ENCODE measurements at places on chromosomes 5 and 9.
A peak's percentile ranks its signal among the peaks of the same experiment; 100 is the strongest.

- no peak for DNase-seq
Observed at GRCh38 chr5:35136386-35136785, 88.6 kb upstream of the AGXT2 start.

GRCh38 chr9:15999422-16000339 lies 446.8 kb downstream of the CCDC171 start:
- DNase-seq: no peak

DNA sequence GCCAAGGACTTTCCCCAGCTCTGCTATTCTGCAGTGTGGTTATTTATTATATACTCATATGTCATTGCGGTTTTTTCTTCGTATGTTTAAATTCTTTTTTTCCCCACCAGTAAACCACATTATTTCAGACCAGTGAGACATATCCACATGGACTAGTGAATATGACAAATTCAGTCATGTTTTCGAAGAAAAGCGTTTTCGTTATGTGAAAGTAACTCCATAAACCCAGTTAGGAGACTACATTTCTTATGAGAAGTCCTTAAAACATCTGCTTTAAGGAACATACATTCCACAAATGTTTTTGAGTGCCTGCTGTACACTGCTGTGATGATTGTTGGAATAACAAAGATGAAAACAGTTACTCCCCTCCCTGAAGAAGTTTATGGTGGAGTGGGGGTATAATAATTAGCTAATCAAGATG lies 591.8 kb upstream of the CLINT1 start:
- DNase-seq: no peak

- DNase-seq: peak; percentile 58
Observed at GRCh38 chr5:113487416-113487780, 855 bp downstream of the MCC start.

DNA sequence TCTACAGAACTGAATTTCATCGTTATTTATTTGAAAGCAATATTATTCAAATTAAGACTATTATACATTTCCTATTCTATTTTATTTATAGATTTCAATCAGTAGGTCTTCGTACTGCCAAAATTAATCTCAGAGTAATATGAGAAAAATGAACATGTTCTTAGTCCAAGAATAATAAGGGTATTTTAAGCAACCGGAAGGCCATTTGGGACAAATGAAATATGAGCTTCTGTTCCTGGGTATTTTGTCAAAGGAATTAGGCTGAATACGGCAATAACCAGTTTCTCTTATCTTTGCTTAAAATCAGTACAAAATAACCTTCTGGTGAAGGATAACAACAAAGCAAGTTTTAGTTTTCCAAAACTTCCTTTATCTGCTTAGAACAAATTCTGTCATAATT lies 410.3 kb upstream of the PRR16 start:
- DNase-seq: no peak

DNA sequence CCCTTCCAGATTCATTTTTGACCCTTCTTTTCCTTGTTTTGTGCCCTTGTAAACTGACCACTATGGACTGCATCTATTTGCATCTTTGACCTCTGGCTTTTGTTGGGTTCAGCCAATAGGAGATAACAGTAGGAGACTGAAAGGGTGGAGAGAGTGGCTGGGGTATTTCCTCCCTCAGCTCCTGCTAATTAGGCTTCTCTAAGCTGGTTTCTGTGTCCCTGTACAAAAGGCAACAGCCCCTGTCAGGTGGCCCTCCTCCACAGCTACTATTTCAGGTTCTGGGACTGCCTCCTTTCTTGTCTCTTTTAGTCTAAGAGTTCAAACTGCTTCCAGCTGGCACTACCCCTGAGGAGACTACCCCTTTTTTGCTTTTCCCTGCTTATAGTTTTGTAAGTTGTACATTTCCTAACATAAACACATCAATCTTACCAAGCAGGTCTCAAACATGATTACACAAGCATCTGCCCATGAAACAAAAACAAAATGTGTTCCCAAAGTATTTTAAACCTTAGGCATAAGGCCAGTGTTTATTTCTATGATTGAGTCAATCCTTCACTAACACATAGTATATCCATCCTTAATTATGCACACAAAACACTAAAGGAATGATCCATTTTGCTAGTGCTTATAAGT lies 262.0 kb upstream of the TRPM3 start:
- DNase-seq: no peak

GRCh38 chr9:4883326-4883873 lies 90.7 kb downstream of the RCL1 start:
- no peak for DNase-seq

GRCh38 chr5:58933891-58934628 lies 351.2 kb downstream of the RAB3C start:
- DNase-seq: peak; percentile 77

DNA sequence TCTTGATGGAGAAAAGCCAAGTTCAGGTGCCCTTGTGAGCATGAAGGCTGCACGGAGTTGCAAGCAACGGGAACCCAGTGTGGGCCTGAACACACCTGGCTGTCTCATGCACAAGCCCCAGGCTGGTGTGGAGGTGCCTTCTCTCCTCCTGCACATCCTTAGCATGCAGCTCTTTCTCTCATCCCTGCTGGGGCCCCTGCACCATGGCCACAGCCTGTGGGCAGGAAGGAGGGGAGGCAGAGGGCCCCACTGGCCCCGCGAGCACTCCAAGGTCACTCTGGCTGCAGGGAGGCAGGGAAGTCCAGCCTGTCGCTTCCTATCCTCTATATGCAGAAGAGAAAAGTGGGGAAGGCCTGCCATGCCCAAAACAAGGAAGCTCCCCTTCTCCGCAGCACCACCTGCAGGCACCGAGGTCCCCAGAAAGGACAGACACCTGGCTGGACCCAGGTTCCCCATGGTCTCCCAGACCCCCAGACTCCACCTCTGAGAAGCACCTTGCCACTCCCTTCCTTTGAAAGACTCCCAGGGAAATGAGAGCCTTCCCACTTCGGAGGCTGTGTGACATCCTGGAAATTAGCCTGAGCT lies 18.6 kb downstream of the STKLD1 start:
- no peak for DNase-seq

GRCh38 chr5:55160493-55161209 lies 680 bp downstream of the GPX8 start:
- DNase-seq: no peak
